ENCODE measurements at places on chromosomes 11 and 22.

DNA sequence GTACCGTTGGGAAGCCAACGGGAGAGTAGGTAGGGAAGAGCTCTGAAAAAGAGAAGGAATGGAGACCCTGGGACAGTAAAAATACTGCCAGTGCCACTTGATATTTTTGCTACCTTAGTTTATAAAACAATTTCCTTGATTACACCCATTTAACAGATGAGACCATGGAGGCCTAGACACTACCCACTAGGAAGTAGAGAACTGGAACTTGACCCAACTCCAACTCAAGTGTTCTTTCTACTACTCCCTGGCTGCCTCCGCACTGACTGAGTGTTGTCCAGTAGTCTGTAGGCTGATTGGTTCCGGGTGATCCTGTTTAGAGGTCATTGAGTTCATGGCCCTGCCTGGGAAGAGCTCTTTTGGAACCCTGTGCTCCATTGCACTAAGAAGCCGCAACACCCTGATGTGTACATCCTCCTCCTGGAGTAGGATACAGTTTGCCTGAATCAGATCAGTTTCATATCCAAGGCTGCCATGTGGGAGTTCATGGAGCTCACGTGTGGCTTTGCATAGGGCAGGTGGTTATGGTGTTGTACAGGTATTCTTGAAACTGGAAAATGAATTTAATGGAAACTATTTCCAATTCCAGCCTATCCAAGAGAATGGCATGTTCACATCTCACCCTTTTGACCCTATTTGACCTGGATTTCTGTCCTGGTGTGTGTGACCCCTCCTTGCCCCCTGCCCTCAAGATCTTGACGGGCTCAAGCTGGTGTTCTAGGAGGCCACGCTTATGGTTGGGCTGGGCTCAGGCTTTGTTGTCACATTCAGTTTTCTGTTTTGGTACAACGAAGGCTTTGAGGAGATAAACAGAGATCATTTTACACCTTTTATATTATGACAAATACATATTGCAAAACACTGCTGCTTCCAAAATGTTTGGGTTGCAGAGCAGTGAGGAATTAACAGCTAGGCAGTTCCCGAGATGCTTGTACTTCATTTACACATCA is 102.2 kb upstream of the NNMT start:
- no peak for DNase-seq

GRCh38 chr22:24994070-24994763 is 41.7 kb downstream of the KIAA1671 start:
- DNase-seq = no peak

GRCh38 chr11:100469835-100470234 is 217.3 kb upstream of the ARHGAP42 start:
- no peak for DNase-seq

GRCh38 chr22:45686836-45687235 is 15.2 kb downstream of the ATXN10 start:
- DNase-seq = no peak

DNA sequence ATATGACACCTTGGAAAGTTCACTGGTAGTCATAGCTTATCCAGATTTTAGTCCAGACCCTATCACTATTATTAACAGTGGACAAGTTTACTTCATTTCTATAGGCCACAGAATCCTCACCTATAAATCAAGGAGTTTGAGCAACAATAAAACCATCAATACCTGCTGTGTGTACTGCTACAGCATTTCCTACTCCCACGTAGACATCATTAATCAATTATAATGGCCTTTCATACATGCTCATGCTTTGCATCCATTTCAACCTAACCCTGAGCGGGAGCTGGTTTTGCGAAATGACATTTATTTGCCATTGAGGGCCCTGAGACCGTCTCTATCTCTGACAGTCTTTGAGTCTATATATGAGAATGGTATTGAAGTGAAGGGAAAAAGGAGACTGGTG is 312.3 kb downstream of the FAT3 start:
- DNase-seq = no peak

GRCh38 chr11:2211113-2211971 is 39.7 kb upstream of the TH start:
- DNase-seq = no peak

GRCh38 chr11:131365329-131365930 is 5.0 kb upstream of the NTM start:
- no peak for DNase-seq

GRCh38 chr11:57476757-57477506 is 16.6 kb downstream of the RTN4RL2 start:
- DNase-seq = no peak

- no peak for DNase-seq
These were observed at the start of gene SCGB1D2 for GRCh38 chr11:62242021-62242420. Gene SCGB1D2 (plus strand): TSS chr11:62242239. CDS start chr11:62242308, 69 bp downstream.

GRCh38 chr11:127044535-127044934 is 44.0 kb upstream of the KIRREL3 start:
- DNase-seq = no peak

DNA sequence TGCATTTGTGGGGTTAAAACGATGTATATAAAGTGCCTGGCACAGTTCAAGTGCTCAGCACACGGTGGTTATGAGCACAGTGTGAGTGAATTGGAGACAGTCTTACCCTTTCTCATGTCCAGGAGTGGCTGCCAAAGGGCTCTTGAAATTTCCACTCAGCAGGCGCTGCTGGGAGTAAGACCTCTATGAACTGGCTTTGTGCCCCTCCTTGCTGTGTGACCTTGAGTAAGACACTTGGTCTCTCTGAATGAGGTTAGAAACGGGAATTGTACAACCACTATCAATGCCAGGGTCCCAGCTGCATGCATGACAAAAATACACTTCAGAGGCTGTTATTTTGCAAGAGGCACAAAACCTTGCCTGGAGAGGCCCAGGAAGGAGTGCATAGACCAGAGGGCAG is 86.6 kb downstream of the TSPAN18 start:
- DNase-seq = no peak

DNA sequence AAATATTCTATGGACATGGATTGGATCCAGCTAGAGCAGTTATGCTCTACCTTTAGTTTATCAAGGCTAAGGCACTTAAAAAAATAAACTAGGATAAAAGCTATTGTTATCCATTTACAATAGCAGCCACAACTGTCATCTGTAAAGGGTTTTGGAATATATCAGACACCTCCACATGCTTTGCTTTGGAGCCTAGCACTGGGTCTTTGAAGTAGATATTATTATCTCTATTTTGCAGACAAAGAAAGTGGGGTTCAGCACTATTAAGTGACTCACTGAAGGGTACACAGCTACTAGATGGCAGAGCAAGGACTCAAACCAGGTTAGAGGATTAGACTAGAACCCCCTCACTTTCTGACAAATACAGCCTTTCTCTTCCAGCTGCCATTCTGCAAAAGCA is 82.0 kb downstream of the KCNJ1 start:
- no peak for DNase-seq

DNA sequence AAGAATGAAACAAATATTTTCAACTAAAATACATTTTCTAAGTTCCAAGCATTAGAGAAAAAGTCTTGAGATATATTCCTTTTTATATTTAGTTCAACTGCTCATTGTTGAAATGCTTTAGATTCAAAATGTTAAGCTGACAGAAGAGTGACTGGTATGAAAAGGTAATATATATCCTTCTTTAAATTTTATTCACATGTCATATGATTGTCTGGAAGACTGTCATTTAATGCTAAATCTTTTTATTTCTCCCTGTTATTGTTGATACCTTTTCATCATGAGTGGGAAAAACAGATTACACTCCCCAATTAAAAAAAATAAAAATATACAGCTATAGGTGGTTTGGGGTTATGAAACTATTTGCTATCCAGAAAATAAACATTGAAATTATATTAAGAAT is 965.4 kb downstream of the JRKL start:
- DNase-seq = no peak

GRCh38 chr11:12674936-12675696 is 895 bp downstream of the TEAD1 start:
- DNase-seq = no peak

- DNase-seq = no peak
These were observed 984.6 kb downstream of the DLG2 start for GRCh38 chr11:84642500-84642899.

- no peak for DNase-seq
These were observed 49.2 kb upstream of the ALX4 start for GRCh38 chr11:44359162-44359561.

DNA sequence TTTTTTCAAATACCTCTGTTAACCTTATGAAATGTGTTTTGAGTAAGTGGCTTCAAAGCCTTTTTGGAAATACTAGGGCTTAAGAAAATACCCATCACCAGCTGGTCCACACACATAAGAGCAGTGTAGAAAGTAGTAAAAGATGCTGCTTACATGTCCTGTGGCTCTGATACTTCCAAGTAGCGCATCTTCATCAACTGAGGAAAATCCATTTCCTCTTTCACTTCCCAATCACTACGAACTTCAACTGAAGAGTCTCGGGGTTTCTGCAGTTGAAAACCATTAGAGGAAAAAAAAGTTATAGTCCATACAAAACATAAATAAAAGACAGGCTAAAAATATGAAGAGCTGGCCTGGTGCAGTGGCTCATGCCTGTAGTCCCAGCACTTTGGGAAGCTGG is 8.5 kb downstream of the EIF3D start:
- no peak for DNase-seq

GRCh38 chr22:50144005-50144614 is 26.4 kb upstream of the PANX2 start:
- no peak for DNase-seq

- DNase-seq = no peak
These were observed 112.3 kb upstream of the TOP3B start for GRCh38 chr22:22094921-22095320.

DNA sequence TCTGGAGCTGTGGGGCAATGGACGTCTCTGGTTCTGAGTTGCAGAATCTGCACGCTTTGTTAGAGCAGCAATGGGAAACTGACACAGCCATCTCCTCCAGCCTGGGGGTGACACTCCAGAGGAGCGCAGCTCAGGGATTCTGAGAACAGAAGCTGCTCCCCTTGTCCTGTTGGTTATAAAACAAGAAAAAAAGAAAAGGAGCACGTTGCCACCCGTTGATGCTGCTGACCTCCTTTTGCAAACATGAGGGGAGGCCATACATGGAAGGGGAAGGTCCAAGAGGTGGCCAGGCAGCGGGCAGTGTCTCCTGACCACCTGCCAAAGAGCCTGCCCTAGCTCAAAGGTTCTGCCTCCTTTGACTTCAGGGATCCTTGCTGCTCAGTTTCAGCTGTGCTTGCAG is 61.0 kb downstream of the SPATA19 start:
- no peak for DNase-seq

- no peak for DNase-seq
These were observed 65.2 kb downstream of the CACNA1I start for GRCh38 chr22:39635719-39636118.

- DNase-seq = peak; percentile 77
These were observed at the start of gene DPP3 for GRCh38 chr11:66480117-66480938. Gene DPP3 (plus strand): TSS chr11:66480434. CDS start chr11:66482201, 1,767 bp downstream.

- DNase-seq = no peak
These were observed 997 bp upstream of the CDHR5 start for GRCh38 chr11:625636-626268.

GRCh38 chr11:11865449-11865848 is 23.7 kb downstream of the USP47 start:
- DNase-seq = no peak

GRCh38 chr11:35138943-35139721 is at the start of gene CD44:
Gene CD44 (plus strand): TSS chr11:35139171. CDS start chr11:35139304, 133 bp downstream.
- peak; percentile 76 for DNase-seq

GRCh38 chr11:72802822-72803221 is 9.0 kb upstream of the STARD10 start:
- no peak for DNase-seq

GRCh38 chr11:127193950-127194349 is 193.4 kb upstream of the KIRREL3 start:
- DNase-seq = no peak

All from HFF-Myc (cell line).